ENCODE measurements at places on chromosomes 16 and 17.

- DNase-seq: no peak
These were observed 51.9 kb downstream of the WWP2 start for GRCh38 chr16:69814078-69814477.

DNA sequence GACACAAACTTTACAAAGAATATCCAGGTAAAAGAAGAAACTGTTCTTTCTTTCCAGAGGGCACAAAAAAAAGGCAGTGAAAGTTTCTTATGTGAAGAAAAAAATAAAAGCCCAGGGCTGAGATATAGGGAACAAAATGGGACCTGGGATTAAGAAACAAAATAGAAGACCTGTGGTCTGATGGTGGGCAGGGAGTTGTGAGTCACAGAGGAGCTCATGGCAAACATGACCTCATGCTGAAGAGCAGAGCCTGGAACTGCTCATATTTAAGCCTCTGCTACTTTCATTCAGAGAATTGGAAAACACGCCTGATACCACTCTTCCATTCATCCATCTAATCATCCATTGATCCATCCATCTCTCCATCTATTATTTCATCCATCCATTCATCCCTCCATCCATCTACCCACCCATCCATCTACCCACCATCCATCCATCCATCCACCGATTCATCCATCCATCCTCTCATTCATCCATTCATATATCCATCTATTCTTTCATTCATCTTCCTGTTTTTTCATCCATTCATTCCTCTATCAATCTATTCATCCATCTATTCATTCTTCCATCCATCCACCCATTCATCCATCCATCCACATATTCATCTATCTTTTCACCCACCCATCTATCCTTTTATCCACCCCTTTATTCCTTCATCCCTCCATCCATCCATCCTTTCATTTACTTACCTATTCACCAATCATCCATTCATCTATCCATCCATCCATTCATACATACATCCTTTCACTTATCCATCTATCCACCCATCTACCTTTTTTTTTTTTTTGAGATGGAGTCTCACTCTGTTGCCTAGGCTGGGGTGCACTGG lies 30.0 kb downstream of the WFDC1 start:
- no peak for DNase-seq

- no peak for DNase-seq
These were observed 63.0 kb upstream of the CLEC18A start for GRCh38 chr16:69888005-69888590.

DNA sequence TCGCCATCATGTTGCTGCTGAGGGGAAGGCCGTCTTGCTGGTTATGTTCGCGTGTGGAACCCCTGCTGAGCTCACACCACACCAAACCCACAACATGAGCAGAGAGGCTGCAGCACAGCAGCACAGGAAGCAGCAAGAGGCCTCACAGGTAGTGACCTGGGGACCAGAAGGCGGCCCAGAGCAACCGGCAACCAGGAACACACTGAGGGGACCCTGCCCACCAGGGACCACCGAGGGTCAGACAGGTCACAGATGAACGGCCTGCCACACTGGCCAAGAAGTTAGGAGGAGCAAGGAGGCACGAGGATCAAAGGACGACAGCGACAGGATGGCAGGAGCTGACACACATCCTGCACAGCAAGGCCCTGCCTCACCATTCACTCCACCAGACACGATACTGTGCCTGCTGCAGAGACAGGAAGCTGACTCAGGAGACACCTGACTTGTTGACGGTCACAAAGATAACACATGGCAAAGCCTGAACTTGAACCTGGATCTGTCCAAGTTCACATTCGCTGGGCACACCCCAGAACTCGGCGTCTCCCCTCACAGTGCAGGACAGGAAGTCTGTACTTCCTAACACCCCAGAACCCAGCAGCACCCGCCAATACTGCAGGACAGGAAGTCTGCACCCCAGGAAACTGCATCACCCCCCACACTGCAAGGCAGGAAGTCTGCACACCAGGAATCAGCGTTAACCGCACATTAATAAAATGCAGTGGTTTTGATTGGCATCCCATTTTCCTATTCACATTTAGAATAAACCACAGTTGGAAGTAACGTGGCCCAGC lies 98.5 kb downstream of the ZNF778 start:
- no peak for DNase-seq

GRCh38 chr16:16196099-16196498 lies 27.2 kb downstream of the ABCC6 start:
- no peak for DNase-seq
